HT-29 (cell line): ENCODE measurements at places on chromosomes 2 and 18. TPM values are rescaled to one million over a fixed set of nuclear protein-coding genes. Genes with fewer than 3 reads are reported as not detected.

DNA sequence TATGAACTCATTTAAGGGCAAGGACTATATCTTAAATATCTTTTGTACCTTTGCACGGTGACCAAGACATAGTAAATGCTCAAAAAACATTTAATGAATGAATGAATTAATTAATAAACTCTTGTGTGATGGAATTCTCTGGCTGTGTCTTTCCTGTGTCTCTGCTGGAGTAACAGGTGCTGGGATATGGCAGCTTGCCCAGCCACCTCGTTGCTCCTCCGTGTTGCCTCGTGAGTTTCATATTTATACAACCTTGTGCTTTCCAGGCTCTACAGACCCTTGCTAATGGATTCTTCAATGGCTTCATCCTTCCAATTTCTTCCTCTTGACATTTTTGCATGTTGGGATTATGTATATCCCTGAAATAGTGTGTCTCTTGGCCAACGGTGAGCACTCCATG, 30.4 kb downstream of the CTAGE1 start:
- no peak for DNase-seq

DNA sequence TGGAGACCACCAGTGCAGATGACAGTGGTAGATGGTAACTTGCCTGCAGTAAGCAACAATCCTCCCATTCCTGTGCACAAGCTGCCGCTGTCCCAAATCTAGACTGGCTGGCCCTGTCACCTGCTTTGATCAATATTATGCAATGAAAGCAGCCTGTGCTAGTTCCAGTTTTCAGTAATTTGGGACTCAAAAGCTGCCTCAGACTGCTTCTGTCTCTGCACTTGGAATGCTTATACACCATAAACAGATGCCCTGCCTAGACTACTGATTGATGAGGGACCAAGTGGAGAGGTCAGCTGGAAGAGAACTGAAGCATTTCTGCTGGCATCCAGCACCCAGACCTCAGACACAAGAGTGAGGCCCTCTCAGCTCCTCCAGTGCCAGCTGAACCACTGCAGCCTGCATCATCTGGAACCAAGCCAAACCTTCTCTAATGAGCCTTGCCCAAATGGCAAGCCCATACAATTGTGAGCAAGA, 24.9 kb downstream of the CCBE1 start:
- DNase-seq = no peak

Gene EFR3B
- total RNA-seq = 0.05 and 0.21 TPM in 2 replicates

DNA sequence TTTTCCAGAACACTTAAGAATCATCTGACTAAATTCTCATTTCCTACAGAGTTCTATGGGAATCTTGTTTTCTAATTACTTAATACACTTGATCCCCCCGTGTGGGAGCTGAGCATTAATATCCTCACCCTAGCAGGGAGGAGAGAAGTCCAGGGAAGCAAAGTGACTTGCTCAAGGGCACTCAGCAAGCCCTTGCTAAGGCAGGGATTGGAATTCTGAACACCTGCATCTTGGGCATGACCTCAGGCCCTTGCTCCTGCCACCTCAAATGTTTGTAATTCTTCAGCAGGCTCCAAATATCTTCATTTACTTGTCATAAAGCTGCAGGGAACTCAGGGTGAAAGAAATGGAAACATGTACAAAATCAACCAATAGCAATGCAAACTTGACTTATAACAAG, 162.4 kb downstream of the GPD2 start:
- DNase-seq = no peak

- no peak for DNase-seq
These were observed 180.2 kb downstream of the TNS1 start for GRCh38 chr2:217822296-217823252.

- DNase-seq = no peak
These were observed 214.0 kb upstream of the TRIB2 start for GRCh38 chr2:12502759-12503158.

GRCh38 chr2:219118504-219118903, 42.1 kb downstream of the NHEJ1 start:
- no peak for DNase-seq

Gene TTC39C
- total RNA-seq = 7.2 and 7.6 TPM in 2 replicates

Gene COLEC11
- total RNA-seq = not detected in 2 replicates

DNA sequence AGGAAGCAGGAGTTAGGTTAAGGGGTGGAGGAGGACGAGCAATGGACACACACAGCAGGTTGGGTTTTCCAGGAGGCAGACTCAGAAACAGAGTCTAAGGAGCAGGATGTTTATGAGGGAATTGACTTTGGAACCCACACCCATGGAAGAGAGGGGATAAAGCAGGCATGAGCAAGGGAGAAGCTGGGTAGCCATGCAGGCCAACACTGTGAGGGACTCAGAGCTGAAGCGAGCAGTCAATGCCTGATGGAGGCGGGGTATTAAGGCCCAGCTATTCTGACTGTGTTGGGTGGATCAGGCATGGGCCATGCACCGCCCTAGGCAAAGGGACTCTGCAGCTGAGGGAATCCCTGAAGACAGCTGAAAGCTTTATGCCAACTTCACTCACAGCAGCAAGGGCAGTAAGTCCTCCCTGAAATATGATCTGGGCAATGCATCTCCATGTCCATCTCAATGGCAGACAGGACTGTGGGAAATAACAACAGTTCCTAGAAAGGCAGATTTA, 37.6 kb downstream of the TEX51 start:
- no peak for DNase-seq

GRCh38 chr18:9762526-9762925, 54.4 kb downstream of the RAB31 start:
- no peak for DNase-seq

DNA sequence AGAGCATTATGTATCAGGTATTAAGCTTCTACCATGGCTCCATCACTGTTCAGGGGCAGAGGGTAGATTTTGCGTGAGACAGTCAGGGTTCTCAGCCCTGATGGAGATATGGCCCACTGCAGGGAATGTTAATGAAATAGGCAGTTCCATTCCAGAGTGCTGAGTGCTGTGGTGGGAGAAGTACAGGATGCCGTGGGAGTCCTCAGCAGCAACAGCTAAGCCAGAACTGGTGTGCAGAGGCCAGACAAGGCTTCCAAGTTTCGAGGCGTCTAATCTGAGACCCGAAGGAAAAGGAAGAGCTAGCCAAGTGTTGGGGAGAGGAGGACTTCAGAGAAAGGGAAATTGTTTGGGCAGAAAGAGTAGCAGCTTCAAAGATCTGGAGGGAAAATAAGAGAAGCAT, 30.2 kb upstream of the MAPRE2 start:
- no peak for DNase-seq

DNA sequence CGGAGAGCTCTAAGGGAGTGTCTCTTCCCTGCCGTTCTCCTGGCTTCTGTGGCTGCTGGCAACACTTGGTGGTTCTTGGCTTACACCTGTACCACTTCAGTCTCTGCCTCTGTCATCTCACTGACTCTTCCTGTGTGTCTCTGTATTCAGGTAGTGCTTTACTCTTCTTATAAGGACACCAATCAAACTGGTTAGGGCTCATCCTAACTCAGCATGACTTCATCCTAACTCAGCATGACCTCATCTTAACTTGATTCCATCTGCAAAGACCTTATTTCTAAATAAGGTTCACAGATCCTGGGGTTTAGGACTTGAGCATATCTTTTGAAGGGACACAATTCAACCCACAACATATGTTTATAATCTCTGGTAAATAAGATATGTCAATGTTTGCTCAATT, 51.6 kb upstream of the DSEL start:
- DNase-seq = no peak

Gene CNTNAP5
- not detected in 2 replicates for total RNA-seq

Gene EPB41L5
- 9.9 and 12.5 TPM in 2 replicates for total RNA-seq

Gene DSEL
- total RNA-seq = 0.47 and 0.69 TPM in 2 replicates

DNA sequence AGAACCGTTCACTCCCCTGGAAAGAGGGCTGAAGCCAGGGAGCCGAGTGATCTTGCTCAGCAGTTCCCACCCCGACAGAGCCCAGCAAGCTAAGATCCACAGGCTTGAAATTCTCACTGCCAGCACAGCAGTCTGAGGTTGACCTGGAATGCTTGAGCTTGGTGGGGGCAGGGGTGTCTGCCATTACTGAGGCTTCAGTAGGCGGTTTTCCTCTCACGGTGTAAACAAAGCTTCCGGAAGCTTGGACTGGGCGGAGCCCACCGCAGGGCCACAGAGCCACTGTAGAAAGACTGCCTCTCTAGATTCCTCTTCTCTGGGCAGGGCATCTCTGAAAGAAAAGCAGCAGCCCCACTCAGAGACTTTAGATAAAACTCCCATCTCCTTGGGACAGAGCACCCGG, 180.8 kb downstream of the WDR7 start:
- DNase-seq = peak; percentile 36

DNA sequence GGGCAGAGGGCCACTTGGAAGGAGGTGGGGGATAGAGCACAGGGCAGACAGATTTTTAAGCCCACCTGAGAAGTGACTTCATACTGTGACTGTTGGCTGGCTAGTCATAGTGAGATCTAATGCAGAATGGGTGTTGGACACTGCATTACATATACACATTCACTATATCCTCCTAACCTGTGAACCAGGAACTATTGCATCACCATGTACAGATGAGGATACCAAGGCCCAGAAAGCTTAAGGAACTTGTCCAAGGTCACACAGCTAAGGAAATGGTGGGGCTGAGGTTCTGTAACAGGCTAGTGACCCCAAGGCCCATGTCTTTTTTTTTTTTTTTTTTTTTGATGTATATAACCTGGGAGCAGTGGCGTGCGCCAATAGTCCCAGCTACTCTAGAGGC, 49.6 kb upstream of the SPRED2 start:
- no peak for DNase-seq

- no peak for DNase-seq
These were observed 831.4 kb downstream of the DSC3 start for GRCh38 chr18:30211112-30211511.

- DNase-seq = no peak
These were observed 51.8 kb downstream of the TEX51 start for GRCh38 chr2:126950504-126950903.

DNA sequence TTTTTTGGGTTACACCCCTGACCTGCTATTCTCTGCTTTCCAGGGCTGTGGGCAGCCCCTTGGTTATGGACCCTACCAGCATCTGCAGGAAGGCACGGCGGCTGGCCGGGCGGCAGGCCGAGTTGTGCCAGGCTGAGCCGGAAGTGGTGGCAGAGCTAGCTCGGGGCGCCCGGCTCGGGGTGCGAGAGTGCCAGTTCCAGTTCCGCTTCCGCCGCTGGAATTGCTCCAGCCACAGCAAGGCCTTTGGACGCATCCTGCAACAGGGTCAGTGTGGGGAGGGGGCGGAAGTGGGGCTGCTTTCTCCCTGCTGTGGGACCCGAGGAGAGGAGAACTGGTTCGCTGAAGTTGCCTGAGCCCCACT, 9.7 kb upstream of the WNT10A start:
- DNase-seq = no peak

Gene RNF152
- total RNA-seq = not detected in 2 replicates

GRCh38 chr2:206159346-206160124, at the start of the genes EEF1B2 and NDUFS1:
TSS of gene EEF1B2 (plus strand) at chr2:206159895. CDS start at chr2:206159980, 85 bp downstream.
TSS of gene NDUFS1 (minus strand) at chr2:206159444. CDS start at chr2:206153678, 5,766 bp downstream.
- DNase-seq = peak; percentile 97

GRCh38 chr2:216557413-216557812, 58.8 kb downstream of the RPL37A start:
- DNase-seq = no peak

DNA sequence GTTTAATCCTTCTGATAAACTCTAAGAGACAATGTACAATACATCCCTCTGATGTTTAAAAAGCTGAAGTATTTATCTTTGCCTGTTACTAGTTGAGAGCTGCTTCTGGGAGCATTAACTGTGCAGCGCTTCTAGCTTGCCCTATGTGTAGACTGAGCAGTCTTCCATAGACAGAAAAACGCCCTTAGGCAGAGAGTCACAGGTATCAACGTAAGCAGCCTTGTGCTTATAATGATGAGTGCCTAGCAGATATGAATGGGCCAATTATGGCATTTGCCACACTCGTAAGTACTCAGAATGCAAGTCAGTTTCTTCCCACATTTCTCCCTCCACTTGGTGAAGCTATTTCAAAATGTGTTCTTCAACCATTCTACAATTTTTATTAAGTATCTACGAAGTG, 731.1 kb upstream of the SLC8A1 start:
- DNase-seq = no peak

DNA sequence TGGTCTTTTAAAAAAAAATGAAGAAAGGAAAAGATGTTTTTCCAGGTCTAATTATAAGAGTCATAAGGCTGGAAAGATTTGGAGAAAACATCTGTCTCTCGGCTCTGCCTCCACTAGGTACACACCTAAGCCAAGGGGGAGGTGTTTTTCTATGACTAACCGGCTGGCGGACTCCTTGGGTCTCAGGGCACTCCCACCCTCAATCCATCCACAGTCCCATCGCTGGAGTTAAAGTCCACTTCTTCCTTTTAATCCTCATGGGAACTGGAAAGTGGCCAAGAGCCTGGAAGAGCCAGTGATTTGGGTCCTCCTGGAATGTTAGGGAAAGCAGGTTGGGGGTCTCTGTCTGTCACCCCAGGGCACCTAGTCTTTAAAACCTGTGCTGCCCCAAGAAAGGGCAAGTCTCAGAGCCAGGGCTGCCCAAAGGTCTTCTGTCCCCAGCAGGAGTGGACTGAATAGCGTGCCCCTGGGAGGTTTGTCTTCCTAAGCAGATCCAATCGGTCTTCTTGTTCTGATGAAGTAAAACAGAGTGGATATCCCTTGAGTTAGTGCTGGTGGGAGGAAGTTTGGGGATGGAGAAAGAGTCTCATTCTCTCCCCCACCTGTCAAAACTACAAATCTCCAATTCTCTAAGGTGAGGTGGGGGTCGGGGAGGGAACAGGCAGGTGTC, 66.4 kb downstream of the MCFD2 start:
- DNase-seq = peak; percentile 42

GRCh38 chr2:203802342-203803052, 65.1 kb upstream of the CTLA4 start:
- no peak for DNase-seq

Gene CKAP2L
- total RNA-seq = 2.5 and 4.0 TPM in 2 replicates

DNA sequence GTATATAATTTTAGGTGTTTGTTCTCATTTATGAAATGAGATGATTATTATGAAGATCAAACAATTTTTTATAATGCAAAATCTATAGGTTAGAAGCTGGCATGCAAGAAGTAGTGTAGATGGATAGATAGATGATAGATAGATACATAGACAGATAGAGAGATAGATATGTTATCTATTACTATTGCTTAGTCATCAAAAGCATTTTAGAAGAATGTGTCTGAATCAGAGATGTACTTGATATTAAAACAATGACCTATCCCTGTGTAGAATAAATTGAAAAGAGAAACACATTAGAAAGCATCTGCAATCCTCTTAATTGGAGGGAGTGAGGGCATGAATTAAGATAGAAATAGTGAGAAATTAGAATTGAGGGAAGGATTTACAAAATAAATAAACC, 436.2 kb upstream of the NXPH2 start:
- no peak for DNase-seq

DNA sequence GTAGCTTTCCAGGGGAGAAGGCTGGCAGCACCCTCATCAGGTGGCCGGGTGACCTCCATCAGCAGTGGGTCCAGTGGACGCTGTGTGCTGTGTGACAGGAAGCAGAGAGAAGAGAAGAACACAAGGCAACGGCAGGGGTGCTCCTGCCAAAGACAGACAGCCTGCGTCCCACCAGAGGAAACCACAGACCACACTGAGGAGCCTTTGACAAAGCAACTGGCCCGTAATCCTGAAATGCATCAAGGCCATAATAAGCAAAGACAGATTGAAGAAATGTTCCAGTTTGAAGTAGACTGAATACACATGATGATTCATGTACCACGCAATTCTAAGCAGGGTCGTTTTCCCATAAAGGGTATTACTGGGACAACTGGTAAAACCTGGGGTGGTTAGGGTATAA, 172.4 kb downstream of the FBXO15 start:
- DNase-seq = no peak

Gene PSMA8
- not detected in 2 replicates for total RNA-seq
